ENCODE measurements at places on chromosomes 3 and 15.

- DNase-seq: no peak
Observed at GRCh38 chr3:140056047-140056446, 121.1 kb downstream of the CLSTN2 start.

DNA sequence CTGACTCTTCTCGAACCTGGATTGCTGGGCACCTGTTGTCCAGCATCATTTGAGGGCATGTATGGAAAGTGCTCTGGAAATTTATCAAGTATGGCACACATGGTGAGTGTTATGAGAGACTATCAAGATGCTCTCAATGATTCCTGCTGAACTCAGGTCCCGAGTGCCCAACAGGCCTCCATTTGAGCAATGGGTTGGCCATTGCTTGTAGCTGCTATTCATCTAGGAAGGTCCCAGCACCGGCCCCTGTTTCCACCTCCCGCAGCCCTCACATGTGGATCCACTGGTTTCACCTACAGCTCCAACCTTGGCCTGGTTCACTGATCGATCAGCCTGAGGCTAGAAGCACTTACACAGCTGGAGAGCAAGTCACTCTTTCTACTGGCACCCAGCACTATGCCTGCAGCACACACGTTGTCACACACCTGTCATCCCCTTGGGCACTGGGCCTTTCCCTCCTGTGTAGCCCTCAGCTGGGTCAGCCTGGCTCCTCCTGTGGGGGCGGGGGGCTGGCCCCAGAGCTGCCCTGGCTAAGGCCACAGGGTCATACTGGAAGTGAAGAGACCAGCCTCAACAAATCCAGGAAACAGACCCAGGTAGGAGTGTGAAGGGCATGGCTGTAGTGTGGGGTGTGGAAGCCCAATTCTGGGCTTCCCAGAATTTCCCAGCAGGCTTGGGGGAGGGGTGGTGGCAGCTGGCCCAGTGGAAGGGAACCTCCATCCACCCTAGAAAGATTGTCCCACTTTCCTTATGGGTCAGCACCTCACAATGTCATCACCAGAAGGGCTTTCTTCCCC, 41.7 kb upstream of the SMAD3 start:
- no peak for DNase-seq

DNA sequence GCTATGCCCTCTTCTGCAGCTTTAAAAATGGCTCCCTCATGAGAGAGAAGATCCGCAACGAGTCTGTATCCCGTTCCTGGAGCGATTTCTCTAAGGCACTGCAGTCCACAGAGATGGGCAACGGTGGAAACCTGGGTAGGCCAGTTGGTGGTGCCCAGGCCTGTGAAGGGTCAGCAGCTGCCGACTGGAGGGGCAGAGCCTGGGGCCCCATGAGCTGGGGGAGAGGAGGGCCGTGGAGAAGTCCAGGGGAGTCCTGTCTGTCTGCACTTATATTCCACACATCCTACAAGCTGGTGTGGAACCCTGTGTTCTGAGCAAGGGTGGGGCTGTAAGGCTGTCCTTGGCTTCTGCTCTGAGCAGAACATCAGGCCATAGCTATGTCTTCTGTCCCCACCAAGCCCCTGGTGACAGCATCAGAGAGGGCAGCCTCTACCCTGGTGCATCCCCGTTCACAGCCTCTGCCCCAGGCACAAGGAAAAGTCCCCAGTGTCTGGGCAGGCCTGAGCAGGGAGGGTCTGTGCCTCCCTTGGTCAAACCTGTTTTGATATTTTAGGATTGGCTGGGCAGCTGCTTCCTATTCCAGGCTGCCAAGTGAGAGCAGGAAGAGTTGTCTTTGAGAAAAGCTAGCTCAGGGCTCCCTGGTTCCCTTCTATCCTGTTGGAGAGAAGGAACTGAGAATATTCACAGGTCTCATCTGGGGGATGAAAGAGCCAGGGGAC, 29.7 kb downstream of the XYLB start:
- no peak for DNase-seq

DNA sequence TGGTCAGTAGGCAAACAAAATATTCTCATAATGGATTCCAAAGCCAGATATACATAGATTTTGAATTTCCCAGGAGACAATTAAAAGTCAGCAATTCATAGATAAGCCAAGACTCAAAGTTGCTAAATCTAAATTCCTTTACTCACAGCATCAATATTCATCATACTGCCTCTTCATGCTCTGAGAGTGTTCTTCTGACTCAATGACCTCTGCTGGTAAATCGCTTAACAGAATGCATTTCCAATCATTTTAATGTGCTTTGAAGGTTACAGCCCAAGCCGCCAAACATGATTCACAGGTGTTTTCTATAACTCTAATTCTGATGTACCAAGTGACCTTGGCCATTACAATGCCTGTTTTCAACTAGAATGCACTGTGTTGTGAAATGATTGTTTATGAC, 24.2 kb upstream of the SLC4A7 start:
- no peak for DNase-seq

- DNase-seq: no peak
Observed at GRCh38 chr15:40249477-40250303, 10.8 kb downstream of the PAK6 start.

- DNase-seq: no peak
Observed at GRCh38 chr15:74131628-74132413, 1.4 kb downstream of the ISLR2 start.

- no peak for DNase-seq
Observed at GRCh38 chr3:56894881-56895431, 93.2 kb upstream of the ARHGEF3 start.

GRCh38 chr3:169623971-169624370, 39.5 kb downstream of the MECOM start:
- no peak for DNase-seq

DNA sequence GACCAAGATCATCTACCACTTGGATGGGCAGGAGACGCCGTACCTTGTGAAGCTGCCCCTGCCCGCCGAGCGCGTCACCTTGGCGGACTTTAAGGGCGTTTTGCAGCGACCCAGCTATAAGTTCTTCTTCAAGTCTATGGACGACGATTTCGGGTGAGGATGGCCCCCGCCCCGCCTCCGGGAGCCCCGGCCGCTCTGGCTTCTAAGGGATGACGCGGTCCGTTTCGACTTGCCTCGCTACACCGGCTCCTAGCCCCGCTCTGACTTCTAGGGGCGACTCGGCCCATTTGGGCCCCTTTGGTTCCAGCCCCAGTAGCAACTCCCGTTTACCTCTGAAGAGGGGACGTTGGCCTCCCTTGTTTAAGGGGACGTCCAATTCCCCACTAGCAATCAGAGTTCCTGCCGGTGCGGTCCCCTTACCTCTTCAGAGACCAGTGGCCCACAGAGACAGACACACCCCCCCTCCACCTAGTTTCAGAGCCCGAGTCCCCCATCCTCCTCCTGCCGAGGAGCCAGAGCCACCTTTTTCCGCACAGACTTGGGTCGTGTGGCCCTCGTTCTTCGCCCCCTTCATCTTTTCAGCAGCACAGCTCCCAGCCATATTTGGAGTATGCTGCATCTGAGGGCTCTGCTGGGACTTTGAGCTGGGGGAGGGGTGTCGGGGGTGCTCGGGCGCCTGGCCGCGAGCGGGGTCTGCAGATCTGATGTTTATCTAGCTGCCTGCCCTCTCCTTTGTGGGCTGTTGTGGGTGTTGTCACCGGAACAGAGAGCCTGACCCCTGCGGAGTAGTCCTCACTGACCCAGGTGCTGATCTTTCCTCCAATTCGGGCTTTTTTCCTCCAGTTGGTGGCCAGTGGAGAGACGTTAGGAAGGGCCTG, 706 bp downstream of the DVL3 start:
- no peak for DNase-seq

DNA sequence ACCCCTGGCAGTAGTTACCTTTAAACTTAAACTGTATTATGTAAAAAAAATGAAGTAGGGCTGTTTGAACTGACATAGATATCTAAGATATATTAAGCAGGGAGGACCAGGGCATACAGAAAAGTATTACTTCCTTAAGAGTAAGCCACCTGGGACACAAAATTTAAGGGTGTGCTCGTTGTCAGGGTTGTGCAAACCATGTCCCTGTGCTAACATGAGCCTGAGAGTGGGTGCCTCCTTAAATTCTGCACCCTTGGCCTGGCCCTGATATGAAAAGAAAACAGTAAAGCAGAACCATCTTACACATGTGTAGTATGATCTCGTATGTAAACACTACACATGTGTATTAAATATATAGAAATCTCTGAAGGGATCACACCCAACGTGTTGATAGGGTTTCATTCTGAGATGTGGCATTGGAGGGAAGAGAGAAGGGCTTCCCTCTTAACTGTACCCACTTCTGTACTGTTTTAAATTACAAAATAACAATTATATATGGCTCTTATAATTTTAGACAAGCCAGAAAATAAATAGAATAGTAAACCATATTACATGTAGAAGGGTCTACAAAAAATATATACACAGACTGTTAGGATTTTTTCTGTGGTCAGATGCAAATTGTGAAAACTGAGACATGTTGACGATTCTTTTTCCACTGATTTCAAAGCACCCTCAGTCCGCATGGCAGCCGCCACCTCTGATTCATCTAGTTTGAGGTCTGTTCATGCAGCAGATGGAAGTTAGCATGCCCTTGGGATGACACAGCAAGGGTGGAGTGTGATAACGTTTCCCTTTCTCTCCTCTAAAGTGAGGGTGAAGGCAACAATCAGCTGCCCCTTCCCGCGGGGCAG, 400.8 kb upstream of the PROK2 start:
- no peak for DNase-seq
